Dorsolateral prefrontal cortex (tissue), 122 donors: ENCODE measurements at places on chromosomes 11 and 22.

GRCh38 chr11:121716060-121716459, 263.3 kb upstream of the SORL1-AS1 start:
- no peak for DNase-seq

DNA sequence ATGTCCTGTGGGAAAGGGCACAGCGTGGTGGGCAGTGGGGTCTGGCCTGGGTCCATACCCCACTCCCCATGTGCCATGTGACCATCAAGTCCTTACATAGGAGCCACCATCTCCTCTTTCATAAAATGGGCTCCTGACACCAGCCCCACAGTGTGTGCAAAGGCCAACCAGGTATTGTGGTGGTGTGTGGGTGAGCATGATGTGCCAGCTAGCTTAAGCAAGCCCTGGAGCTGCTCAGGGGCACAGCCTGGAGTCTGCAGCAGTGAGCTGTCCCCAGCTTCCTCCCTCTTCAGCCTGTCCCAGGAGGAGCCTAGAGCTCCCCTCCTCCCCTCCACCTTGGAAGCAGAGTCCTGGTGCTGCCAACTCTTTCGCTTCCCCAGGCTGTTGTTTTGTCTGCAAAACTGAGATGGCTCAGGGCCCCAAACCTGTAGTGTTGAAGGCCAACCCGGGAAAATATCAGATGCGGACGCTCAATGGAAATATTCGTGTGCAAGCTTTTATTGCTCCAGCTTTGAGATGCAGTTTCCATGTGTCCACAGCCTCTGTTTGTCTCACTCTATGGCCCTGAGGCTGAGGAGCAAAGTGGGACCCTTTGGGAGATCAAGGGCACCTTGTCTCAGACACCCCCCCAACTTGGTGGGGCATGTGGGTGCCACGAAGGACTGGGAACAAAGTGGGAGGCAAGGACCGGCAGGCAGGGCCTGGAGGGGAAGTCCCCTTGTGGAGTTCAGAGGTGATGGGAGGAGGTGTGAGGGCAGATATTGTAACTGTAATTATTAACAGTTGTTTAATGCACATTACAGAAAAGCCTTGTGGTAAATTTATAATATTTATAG, 92.6 kb downstream of the CTTN start:
- DNase-seq: no peak

DNA sequence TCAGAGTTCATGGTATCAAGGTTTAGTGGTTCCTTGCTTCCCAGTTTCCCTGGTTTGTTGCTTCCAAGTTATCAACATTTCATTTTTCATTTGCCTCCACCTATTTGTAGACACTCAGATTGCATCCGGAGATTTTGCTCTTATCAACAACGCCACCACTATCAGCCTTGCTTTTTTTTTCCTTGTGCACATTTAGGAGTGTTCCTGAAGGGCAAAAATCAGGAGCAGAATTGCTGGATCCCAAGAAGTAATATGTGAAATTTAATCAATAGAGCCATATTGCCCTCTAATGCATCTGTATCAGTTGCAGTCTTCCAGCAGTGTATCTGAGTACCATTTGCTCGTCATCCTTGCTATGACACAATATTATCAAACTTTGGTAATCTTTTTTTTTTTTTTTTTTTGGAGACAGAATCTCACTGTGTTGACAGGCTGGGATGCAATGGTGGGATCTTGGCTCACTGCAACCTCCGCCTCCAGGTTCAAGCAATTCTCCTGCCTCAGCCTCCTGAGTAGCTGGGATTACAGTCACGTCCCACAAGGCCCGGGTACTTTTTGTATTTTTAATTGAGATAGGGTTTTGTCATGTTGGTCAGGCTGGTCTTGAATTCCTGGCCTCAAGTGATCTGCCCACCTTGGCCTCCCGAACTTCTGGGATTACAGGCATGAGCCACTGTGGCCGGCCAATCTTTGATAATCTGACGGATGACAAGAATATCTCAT, 42.1 kb upstream of the SEPTIN5 start:
- no peak for DNase-seq

DNA sequence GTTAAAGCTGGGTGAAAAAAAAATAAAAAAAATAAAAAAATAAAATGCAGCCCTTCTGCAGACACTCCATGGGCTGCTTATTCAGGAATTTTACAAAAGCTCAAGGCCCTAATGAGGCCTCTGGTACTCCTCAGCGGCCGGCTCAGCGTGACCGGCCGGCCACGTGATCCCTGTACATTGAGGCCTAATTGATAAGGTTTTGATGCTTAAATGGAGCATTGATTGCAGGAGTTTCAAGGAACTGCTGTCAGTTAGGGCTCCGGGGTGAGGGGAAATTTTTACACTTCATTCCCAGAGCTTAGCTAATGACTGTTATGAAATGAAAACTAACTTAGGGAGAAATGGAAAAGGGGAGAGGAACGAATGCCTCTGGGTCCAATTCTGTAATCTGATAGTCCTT, 368.8 kb upstream of the KIRREL3 start:
- no peak for DNase-seq

- DNase-seq: no peak
Measured at GRCh38 chr22:46604306-46604690, 15.9 kb upstream of the GRAMD4 start.

DNA sequence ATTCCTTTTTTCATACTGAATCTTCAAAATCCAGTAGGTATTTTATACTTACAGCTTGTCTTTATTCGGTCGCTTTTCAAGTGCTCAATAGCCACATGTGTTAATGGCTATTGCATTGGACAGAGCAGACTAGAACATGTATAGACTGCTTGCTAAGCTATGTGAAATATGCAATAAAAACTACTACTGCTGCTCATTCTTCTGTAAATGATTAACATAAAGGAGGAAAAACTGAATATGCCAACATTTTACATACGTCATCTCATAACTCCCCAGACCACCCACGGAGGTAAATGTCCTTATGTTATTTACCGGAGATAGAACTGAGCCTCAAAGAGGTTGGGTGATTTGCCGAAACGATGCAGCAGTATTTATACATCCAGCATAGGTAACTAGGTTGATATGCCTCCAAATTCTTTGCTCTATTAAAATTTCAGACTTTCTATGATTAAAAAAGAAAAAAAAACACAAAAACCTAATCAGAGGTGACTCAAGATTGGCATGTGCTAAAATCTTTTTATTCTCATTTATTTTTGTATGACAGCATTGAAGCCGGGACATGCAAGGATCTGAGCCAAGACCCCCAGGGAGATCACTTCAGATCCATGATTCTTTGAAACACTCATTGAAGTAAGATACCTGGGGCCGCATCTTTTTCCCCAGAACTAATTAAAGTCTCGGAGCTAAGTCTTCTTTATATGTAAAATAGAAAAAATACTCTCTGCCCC, 78.5 kb upstream of the OR5AK2 start:
- no peak for DNase-seq

DNA sequence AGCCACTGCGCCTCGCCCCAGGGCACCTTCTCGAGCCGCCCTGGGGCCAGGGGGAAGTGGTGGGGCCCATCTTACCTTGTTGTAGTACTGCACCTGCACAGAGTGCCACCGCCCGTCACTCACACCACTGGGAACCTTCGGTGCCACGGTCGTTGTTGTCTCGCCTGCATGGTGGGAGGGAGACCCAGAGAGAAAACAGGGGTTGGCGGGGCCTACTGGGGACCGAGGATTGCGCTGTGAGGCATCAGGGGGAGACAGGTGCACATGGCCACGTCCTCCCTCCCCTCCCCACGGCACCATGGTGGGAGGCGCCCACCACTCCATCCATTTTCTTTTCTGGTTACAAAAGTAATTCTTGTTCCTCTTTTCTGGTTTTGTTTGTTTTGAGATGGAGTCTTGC, 97.8 kb downstream of the TRMU start:
- DNase-seq: no peak

GRCh38 chr11:31797190-31798056, 13.7 kb downstream of the PAX6 start:
- no peak for DNase-seq

DNA sequence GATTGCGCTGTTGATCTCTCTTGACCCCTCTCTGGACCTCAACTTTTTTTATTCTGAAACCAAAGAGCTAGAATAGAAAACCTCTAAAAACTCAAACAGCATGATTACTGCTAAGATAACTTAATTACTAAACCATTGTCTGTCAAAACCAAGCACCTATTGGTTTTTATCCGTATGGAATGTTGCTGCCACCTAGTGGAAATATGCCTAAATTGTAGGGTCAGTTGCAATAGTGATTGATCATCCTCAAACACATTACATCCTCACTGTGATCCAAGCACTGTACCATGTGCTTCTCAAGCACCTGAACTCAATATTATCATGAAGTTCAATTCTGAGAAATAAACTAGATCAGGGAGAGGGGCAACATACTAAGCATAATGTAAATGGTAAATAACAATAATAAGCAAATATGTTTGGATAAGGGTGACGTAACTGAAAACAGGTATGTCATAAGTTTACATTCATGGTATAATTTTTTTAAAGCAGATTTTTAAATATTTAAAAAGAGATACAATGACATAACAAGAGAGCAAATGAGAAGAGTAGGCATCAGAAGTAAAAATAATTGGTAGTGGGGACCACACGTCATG, 3.8 kb upstream of the OR5A2 start:
- DNase-seq: no peak
